Neural progenitor cell (in vitro differentiated cells): ENCODE measurements at places on chromosomes 7 and 10.

DNA sequence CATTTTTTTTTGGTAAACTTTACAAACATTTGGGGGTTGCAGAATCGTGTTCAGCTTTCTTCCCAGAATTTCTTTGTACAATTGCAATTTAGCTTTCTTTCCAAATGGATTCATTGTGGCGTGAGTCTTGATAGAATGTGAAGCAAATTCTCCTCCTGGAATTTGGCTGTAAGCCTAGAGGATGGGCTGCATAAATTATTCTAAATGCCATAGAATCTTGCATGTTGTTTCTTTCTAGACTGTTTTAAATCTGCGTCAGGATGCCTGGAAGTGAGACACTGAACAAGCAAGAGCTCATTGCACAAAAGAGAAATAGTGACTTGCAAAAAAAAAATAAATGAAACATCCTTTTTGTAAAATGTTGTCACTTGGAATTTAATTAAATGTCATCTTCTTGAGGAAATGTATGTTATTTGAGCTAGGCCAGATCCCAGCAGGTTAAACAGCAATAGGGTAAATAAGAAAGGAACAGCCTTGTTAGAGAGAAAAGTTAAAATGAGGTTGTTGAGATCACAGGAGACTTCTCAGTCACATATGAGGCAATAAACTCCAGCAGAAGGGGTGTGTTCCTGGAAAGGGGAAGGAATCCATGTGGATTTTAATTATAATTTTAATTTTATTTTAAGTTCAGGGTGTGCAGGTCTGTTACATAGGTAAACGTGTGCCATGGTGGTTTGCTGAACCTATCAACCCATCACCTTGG lies 483.0 kb downstream of the PLXDC2 start:
- DNase-seq, result no peak

- DNase-seq, result no peak
Measured at GRCh38 chr7:32881074-32881982, 10.2 kb downstream of the KBTBD2 start.

DNA sequence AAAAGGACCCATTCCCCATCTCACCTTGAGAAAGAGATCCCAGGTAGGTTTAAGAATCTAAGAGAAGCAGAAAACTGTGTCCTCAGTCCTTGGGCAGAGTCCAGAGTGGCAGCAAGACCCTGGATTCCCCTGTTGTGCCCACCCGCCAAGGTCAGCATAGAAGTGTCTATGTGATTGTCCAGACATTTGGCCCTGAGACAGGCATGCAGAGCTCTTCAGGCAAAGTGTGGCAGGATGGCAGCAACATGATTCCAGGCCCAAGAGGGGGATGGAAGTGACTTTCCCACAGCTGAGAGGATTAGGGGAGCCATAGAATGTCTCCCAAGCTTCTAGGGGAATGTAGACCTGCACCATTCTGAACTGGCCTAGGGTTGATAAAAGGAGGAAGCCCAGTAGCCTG lies 39.1 kb upstream of the OPALIN start:
- no peak for DNase-seq

DNA sequence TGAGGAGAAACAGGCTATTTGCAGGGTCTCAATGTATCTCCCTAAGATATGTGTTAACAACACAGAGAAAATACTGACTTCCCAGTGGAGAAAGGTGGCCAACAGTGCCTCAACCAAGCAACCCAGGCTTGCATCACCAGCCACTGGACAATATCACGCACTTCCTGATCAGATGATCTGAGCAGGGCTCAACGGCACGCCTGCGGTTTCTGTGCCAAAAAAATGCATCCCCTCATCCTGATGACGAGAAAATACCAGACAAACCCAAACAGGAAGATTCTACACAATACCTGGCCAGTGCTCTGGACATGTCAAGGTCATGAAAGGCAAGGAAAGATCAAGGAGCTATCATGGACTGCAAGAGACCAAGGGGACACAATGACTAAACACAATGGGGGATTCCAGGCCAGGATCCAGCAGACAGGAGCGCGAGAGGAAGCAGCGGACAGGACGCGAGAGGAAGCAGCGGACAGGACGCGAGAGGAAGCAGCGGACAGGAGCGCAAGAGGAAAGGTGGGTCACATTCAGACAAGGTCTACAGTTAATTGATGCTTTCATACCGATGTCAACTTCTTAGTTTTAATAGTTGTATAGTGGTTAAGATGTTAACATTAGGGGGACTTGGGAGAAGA lies 51.1 kb downstream of the GNA12 start:
- no peak for DNase-seq

DNA sequence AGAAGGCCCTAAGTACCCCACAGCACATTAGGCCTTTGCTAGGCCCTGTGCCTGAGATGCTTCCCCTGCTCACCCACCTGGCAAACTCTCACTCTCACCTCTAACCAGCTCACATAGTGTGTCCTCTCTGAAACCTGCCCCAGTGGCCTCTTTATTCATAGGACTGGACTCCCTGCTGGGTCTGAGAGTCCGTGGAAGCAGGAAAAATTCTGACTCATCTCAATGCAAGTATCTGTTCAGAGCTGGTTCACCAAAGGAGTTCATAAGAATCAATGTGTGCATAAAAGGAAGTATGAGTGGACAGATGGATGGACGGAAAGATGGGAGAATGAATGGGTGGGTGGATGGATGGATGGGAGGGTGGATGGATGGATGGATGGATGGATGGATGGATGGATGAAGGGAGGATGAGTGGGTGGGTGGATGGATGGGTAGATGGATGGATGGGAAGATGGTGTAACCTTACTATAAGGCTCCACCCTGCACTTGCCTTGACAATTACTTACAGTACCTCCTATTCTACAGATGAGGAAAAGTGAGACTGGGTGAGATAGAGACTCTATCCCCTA lies 111.2 kb upstream of the ZMIZ1 start:
- no peak for DNase-seq

DNA sequence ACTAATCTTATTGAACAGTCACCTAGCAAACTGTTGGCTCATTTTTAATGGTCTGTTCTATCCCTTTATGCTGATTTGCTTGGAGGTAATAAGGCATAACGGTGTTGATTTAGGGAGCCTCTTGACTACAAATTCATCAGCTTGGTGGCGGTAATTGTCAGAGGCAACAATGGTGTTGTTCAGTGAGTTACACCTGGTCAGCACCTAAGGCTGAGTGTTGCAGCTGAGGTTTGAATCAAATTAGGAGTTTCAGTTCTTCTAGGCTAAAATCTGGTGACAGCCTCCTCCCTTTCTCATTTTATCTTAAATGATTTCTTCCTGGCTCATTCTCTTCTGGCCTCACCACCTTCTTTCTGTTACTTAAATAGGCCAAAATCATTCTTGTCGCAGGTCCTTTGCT lies 42.3 kb upstream of the SP8 start:
- no peak for DNase-seq

GRCh38 chr7:132108563-132108962 lies 467.7 kb downstream of the PLXNA4 start:
- DNase-seq, result peak; percentile 86

DNA sequence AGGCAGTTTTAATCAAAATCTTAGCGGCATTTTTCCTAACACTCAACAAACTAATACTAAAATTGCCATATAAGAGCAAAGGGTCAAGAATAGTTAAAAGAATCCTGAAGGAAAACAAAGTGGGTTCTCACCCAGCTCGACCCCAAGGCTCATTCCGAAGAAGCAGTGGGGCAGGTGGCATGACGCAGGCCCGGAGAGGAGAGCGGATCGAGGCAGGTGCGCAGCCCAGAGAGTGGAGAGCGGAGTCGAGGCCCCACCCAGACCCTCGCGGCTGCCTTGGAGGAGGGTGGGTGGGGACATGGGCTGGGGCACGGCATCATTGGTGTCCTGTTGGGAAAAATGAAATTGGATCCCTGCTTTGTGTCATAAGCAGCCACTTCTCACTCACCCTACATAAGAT lies 109.8 kb downstream of the INPP5A start:
- no peak for DNase-seq

GRCh38 chr7:108004220-108005142 lies 1.5 kb upstream of the LAMB1 start:
- DNase-seq, result peak; percentile 39

- peak; percentile 64 for DNase-seq
Measured at GRCh38 chr7:1713502-1714484, 43.7 kb downstream of the ELFN1 start.

DNA sequence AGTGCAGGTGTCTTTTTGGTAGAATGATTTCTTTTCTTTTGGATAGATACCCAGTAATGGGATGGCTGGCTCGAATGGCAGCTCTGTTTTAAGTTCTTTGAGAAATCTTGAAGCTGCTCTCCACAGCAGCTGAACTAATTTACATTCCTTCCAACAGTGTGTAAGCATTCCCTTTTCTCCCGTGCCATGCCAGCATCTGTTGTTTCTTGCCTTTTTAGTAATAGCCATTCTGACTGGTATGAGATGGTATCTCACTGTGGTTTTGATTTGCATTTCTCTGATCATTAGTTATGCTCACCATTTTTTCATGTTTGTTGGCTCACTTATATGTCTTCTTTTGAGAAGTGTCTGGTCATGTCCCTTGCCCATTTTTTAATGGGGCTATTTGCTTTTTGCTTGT lies 486.3 kb downstream of the GALNT17 start:
- no peak for DNase-seq

GRCh38 chr7:148474481-148475025 lies 116.0 kb upstream of the C7orf33 start:
- DNase-seq, result peak; percentile 70

- no peak for DNase-seq
Measured at GRCh38 chr10:43218206-43218950, 48.5 kb downstream of the RASGEF1A start.

- DNase-seq, result peak; percentile 68
Measured at GRCh38 chr10:70967591-70968587, 79.5 kb upstream of the PCBD1 start.

DNA sequence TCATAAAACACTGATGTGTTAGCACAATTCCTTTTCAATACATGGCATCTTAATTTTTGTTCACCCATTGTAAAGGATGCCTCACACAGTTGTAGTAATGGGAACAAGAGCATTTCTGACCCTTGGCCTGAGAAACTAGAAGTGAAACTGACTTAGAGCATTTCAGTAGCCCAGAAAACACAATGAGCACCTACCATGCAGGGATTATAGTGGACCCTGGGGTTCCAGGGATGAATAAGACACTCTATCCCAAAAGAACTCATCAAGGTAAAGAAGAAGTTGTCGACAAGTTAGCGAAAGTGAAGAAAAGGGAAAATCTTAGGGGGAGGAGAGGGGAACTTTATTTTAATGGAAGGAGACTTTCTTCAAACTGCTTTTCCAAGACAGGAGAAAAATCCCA lies 125.6 kb downstream of the NT5C2 start:
- DNase-seq, result no peak

- no peak for DNase-seq
Measured at GRCh38 chr7:2200584-2200980, 32.2 kb downstream of the MAD1L1 start.

- no peak for DNase-seq
Measured at GRCh38 chr10:89792187-89792586, 90.8 kb downstream of the KIF20B start.

- peak; percentile 70 for DNase-seq
Measured at GRCh38 chr10:113326160-113327111, 226.4 kb upstream of the HABP2 start.

GRCh38 chr7:122652876-122653275 lies 46.0 kb downstream of the RNF133 start:
- DNase-seq, result no peak

DNA sequence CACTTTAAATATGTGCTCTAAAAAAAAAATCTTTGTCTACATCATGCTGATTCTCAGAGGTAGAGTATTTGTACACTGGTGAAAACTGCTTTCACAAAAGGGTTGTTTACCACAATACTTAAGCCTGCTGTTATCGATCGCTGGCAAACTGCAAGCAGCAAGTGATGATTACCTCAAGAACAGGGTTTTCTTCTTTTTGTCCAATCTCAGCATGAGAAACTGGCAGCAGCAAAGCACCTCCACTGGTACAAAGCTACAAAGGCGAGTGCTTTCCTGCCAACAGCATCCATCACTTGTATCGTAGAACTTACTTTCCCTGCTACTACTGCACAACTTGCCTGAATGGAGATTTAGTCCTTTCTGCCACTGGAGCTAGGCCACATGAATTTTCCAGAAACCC lies 276.5 kb downstream of the DGKB start:
- peak; percentile 38 for DNase-seq

GRCh38 chr7:108848486-108848885 lies 278.8 kb downstream of the DNAJB9 start:
- DNase-seq, result no peak

GRCh38 chr7:157739031-157739430 lies 402.2 kb downstream of the DNAJB6 start:
- DNase-seq, result no peak

- no peak for DNase-seq
Measured at GRCh38 chr10:50631052-50631451, 7.3 kb upstream of the SGMS1 start.

- peak; percentile 91 for DNase-seq
Measured at GRCh38 chr7:36291387-36292316, 98.0 kb upstream of the ANLN start.

DNA sequence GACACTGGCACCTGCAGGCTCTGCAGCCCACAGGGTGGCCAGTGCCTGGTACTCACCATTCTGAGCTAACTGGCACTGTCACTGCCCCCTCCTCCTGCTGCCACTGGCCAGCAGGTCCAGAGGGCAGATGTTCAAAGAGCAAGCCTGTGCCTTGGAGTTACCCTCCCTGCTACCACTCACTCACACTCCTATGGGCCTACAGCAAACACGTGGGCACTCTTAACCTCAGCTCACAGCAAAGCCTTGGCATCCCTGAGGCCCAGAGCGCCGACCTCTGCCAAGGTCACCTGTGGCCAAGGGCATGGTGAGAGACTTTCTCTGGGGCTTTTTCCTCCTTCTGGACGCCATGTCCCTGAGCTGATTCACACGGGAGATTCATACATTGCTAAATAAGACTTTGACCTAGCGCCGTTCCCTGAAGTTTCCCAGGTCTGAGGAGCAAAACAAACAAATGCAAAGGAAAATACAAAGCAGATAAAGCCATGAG lies 270.0 kb upstream of the PPP2R2D start:
- DNase-seq, result no peak

GRCh38 chr7:150823484-150824126 lies 23.0 kb downstream of the TMEM176A start:
- DNase-seq, result no peak

GRCh38 chr10:30466445-30466844 lies 32.5 kb downstream of the MAP3K8 start:
- no peak for DNase-seq

- no peak for DNase-seq
Measured at GRCh38 chr7:57308631-57309408, 141.2 kb upstream of the ZNF716 start.

- DNase-seq, result no peak
Measured at GRCh38 chr7:92043098-92043497, 91.2 kb downstream of the CYP51A1 start.

GRCh38 chr10:12417331-12417730 lies 68.0 kb downstream of the CAMK1D start:
- no peak for DNase-seq

GRCh38 chr7:38746438-38746837 lies 115.3 kb upstream of the AMPH start:
- no peak for DNase-seq
